ENCODE measurements at places on chromosomes 11 and 22. TPM values are rescaled to one million over a fixed set of nuclear protein-coding genes. Genes with fewer than 3 reads are reported as not detected.

Gene NEFH
- total RNA-seq: 3.7 TPM

Gene BAIAP2L2
- total RNA-seq: 3.0 TPM

- DNase-seq: no peak
These were observed 30.5 kb upstream of the BLID start for GRCh38 chr11:122146475-122146874.

DNA sequence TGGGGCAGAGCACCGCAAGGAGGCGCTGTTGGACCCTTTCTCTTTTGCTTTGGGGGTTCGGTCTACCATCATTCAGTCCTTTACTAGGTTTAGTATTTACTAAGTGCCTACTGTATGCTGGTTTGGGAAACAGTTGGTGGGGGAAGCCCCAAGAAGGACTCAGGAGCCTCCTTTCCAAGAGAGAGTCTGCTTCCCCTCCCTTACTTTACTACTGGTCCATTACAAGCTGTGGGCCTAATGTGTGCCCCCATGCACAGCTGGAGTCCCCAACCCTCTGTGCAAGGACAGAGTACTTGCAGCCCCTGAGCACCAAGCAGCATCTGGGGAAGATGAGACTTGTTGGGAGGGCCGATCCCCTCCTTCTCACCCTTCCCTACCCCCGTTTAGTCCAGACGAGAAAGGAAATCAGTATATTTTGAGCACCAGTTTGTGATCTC lies 876 bp upstream of the UBE2L6 start:
- DNase-seq: no peak

Gene ABCG4
- 4.4 TPM for total RNA-seq

DNA sequence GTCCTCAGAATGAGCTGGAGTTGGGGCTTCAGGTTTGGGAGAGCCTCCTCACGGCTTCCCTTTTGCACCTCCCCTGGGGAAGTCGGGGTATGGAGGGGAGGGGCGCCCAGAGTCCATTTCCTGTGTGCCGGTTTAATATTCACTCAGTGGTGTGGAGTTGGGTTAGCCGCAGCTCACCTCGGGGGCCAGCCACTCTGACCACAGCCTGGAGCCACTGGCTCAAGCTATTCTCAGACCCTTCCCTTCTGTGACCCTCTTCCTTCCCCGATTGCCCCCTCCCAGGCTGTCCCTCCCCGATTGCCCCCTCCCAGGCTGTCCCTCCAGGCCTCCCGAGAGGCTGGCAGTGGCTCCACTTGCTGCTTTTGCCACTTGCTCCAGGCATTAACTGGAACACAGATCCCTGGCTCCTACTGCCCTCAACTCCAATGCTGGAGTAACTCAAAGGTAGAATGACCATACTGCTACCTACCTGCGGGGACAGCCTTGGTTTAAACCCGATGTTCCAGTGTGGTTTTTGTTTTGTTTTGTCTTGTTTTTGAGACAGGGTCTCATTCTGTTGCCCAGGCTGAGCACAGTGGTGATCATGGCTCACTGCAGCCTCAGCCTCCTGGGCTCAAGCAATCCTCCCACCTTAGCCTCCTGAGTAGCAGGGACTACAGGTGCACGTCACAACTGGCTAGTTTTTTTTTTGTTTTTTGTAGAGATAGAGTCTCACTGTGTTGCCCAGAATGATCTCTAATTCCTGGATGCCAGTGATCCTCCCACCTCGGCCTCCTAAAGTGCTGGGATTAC lies 29.3 kb downstream of the RPUSD4 start:
- DNase-seq: no peak

Gene TPBGL
- 0.60 TPM for total RNA-seq

- DNase-seq: no peak
These were observed 206.9 kb downstream of the CADM1 start for GRCh38 chr11:115297330-115297729.

DNA sequence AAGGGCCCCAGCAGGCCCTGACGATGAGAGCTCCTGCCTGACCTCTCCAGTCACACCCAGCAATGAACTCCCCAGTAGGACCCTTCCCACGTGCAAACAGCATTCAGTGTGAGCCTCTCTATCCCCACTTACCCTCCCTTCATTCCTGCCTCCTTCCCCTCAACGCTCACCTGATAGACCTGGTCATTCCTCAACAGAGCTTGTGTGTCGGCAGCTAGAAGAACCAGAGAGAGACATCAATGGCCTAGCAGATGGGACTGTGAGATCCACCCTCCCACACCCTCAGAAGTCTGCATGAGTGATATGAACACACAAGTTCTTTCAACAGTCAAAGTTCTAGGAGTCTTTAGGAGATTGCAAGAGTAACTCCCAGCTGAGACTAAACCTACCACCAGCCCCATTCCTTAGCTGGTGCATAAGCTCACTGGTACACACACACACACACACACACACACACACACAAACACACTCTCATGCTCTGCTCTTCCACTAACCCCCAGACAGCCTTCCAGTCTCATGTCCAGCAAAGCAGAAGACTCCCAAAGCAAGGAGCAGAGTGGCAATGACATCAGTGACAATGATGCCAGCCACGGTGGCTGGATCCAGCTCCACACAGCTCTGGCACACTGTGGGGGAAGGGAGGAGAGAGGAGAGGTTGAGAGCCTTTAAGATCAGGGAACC lies 3.1 kb downstream of the CD3D start:
- DNase-seq: no peak

Gene TRIM66
- total RNA-seq: 7.8 TPM

Gene C11orf86
- 0.44 TPM for total RNA-seq

Gene TUG1
- 105 TPM for total RNA-seq

- no peak for DNase-seq
These were observed 3.3 kb upstream of the EPS8L2 start for GRCh38 chr11:702462-703461.

DNA sequence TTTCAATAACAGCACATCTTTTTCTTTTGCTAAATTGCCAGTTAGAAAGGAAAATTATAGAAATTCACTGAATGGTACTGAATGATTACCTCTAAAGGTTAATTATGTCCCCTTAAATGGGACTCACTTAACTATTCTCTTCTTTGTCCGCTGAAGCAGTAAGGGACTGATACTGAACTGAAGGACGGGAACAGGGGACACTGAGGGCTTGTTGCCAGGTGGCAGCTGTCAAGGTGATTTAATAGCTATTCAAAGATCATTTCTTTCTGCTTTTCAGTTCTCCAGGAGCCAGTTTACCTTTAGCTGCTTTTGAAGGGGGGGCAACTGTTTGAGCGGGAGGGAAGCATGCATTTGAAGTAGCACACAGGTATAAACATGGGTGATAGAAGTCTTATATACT lies 325.4 kb upstream of the CCDC90B start:
- no peak for DNase-seq

Gene LRRC4C
- total RNA-seq: 0.41 TPM

DNA sequence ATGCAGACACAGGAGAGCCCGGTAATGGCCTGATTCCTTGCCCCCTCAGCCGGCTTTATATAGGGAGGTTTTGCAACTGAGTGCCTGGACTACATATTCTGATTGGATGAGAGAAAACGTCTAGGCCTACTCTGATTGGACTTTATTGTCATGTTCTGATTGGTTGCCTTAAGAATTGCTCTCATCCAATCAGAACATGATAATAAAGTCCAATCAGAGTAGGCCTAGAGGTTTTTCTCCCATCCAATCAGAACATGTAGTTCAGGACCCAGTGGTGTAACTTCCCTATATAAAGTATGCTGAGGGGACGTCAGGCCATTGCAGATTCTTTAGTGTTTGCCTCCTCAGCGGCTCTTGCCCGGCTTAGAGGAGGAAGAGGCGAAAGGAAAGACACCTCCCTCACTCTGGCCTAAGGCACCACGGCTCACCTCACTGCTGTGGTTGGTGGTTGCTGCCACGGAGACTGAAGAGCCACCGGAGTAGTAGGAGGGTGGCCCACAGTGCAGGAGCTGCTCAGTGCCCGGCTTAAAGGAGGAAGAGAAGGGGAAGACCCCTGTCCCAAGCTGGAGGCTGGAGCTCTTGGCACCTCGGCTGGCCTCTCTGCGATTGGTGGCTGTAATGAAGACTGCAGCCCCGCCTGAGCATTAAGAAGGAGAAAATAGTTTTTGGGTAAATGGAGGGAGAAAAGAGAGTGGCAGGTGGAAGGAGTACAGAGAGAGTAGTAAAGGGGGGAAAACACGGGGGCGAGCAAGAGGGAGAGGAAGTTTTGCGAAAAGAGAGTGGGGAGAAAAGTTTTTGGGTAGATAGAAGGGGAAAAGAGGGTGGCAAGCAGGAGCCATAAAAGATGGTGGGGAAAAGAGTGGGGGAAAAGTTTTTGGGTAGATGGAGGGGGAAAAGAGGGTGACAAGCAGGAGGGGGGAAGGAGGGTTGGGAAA lies 116.7 kb upstream of the SERPIND1 start:
- DNase-seq: no peak

Gene CBLIF
- total RNA-seq: not detected

DNA sequence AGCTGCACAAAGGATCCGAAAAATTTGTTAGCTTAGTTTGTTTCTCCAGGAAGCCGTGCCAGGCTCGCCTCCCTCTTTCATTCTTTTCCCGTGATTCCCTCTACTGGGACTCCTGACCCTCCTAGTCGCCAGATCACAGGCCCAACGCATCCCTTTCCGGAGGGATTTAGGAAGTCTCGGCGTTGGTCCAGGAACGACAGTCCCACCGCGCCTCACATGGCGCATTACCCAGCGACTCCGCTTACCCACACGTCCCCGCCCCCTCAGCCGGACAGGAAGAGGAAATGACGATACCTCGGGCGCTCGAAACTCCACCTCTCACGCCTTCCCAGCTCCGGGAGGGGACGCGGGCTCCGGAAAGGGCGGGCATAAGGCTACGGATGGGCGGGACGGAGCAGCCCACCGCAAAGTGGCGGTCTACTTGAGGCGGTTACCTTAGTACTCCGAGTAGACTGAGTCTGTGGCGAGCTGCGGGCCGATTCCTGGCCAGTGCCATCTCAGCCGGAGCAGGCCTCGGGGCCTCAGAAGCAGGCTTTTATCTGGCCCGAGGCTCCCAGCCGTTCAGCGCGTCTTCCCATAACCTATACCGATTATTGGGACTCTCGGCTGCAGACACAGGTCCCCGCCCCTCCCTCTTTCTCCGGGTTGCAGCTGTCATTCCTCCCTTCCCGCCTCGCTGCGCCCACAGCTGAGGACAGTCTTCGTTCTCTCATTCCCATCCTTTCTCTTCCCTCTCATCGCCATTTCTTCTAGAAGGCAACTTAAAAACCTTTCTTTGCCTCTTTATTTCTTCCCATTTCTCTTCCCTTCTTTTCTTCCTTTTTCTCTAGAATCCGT lies at the start of gene CCDC15:
Gene CCDC15 (plus strand): TSS at position 450 of the 837 bp plus-strand sequence. CDS start 531 bp downstream, outside the sequence.
- DNase-seq: peak; percentile 98

GRCh38 chr11:26558190-26558589 lies 13.9 kb downstream of the MUC15 start:
- no peak for DNase-seq

GRCh38 chr22:28715611-28716010 lies 26.0 kb downstream of the CHEK2 start:
- DNase-seq: no peak

GRCh38 chr11:125235071-125235471 lies 70.5 kb downstream of the PKNOX2 start:
- DNase-seq: no peak

DNA sequence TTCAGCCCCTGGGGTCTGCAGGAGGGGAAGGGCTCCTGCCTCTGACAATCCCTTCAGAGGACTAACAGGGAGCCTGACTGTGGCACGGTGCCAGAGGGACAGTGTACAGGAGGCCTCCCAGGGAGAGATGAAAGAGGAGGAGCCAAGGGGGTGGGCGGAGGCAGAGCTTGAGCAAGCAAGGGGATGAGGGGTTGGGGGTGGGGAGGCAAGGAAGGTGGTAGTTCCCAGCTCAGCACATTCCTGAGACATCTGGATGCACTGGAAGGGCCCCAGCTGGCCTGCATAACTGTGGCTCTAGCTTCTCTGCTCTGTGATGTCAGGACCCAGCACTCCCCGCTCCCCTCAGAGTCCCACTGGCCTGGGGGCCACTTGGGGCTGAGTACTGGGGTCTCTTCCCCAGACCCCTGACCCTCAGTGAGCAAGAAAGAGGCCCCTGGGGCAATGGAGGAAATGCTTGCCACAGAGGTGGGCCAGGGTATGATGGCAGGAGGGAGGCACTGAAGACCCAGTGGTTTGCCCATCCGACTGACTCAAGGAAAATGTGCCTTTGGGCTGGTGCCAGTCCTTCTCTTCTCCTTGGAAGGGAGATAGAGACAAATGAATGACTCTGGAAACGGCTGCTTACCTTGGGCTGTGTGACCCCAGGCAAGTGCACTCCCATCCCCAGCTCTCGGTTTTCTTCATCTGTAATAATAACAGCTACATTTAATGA lies 13.3 kb downstream of the CREB3L1 start:
- DNase-seq: peak; percentile 91

Gene MUC5AC
- not detected for total RNA-seq

Gene C22orf31
- not detected for total RNA-seq

DNA sequence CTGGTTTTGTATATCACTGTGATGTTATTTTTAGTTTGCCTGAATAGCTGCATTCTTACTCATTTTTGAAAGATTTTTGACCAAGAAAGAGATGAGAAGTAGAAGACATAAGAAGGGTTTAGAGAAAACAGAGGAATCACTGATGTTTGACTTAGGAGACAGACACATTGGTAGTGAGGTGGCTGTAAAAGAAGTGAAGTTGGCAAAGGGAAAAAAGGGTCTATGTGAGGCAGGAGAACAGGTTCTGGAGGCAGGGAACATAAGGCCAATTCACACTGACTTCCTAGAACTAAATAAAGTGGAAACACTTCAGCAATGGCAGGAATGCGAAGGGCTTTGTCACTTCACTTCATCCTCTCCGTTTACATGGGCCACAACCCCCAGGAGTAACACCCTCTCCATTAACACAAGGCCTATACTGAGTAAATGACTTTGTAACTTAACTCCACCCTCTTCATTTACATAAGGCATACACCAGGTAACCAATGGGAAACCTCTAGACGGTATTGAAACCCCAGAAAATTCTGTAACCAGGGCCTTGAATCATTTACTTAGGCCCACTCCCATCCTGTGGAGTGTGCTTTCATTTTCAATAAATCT lies 36.5 kb downstream of the CTSC start:
- peak; percentile 45 for DNase-seq

Gene TNNT3
- not detected for total RNA-seq

Gene IL18
- total RNA-seq: 0.82 TPM

Data from WTC11 (cell line).